Endothelial cell (in vitro differentiated cells): ENCODE measurements at places on chromosomes 7 and 10.

- peaks cover 8% of the 10 kb centered on the region for H3K36me3 ChIP-seq
- H3K4me3 ChIP-seq, result no peak overlapping the region
- peaks cover 1% of the 10 kb centered on the region for H3K27me3 ChIP-seq
- H3K4me1 ChIP-seq, result no peaks in the 10 kb centered on the region
- DNase-seq, result no peak
These were observed 9.5 kb downstream of the TACC2 start for GRCh38 chr10:121998462-121998861.

DNA sequence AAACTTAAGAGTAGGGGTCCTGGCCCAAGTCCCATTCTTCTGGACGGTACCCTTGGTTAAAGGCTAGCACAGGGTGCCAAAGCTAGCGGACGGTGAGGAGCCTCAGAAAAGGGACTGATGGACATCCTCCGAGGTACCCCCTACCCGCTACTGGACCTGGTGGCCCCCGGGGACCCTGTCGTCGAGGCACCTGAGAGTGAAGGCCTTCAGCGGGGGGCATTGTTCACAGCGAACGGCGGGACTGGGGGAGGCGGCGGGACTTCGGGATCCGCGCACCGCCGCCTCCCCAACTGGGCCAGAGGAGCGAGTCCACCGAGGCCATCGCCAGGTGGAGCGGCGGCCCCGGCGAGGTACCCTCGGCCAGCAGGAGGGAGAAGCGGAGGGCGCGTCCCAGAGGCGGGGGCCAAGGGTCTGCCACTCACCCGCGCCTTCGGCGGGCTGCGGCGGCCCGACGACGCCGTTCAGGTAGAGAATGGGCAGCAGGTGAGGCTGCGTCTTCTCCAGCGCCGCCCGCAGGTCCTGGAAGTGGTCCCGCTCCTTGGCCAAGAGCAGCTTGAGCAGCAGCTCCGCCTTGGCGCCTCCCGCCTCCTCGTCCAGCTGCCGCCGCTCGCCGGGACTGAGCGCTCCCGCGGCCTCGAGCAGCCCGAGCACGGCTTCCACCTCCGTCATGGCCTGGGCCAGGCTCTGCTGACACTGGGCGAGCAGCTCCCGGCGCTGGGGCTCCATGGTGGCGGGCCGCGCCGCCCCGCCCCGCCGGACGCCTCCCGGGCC lies 575 bp downstream of the DLG5 start:
- H3K4me1 ChIP-seq, result peaks cover 39% of the 10 kb centered on the region
- H3K36me3 ChIP-seq, result peaks cover 10% of the 10 kb centered on the region
- H3K27ac ChIP-seq, result peak overlapping the region; percentile 22

DNA sequence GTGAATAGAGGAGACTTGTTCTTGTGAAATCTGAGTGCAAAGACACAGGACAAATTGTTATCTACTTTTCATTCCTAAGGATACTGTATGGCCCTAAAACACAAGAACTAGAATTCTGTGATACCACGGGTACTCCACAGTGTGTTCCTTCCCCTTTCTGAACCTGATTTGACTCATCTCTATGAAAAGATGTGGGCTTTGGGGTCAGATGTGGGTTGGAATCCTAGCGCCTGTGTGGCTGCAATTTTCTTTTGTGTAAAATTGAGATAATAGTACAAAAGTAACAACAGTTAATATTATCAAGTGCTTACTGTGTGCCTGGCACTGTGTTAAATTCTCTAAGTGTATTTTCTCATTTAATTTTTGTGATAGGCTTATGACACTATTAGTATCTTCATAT lies 8.1 kb downstream of the SRGN start:
- H3K27me3 ChIP-seq, result no peaks in the 10 kb centered on the region
- DNase-seq, result no peak
- H3K27ac ChIP-seq, result no peak overlapping the region
- no peak overlapping the region for H3K4me3 ChIP-seq
- no peaks in the 10 kb centered on the region for H3K36me3 ChIP-seq

DNA sequence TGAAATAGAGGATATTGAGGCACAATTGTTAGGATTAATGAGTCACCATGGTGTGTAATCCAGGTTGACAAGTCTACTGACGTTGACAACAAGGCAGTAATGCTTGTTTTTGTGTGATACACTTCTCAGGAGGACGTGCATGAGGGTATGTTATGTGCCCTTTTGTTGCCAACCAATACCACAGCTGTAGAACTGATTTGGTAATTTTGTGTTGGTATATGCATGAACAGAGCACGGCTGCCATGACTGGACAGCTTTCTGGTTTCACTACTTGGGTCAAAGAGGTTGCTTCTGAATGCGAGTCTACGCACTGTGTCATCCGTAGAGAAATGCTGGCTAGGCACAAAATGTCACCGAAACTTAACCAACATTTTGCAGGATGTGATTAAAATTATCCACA lies 32.9 kb downstream of the PHTF2 start:
- no peak overlapping the region for H3K27ac ChIP-seq
- H3K27me3 ChIP-seq, result no peaks in the 10 kb centered on the region
- H3K4me1 ChIP-seq, result peaks cover 4% of the 10 kb centered on the region
- no peak overlapping the region for H3K4me3 ChIP-seq
- DNase-seq, result no peak
- H3K36me3 ChIP-seq, result no peaks in the 10 kb centered on the region

DNA sequence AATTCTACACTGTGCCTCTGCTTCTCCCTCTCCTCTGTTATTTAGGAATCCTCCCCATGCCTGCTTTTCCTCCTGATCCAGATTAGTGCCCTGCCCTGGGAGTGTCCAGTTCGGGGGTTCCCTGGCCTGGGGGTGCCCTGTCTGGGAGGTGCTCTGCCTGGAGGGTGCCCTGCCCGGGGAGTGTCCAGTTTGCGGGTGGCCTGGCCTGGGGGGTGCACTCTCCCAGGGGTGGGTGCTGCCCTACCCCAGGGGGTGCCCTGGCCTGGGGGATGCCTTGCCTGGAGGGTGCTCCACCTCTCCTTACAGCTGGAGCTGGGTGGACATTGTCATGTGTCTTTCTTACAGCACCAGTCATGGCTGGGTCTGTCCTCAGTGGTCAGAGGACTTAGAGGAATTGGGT lies 20.2 kb downstream of the RAMP3 start:
- no peak overlapping the region for H3K4me3 ChIP-seq
- DNase-seq, result no peak
- no peaks in the 10 kb centered on the region for H3K4me1 ChIP-seq
- peaks cover 20% of the 10 kb centered on the region for H3K27me3 ChIP-seq
- no peak overlapping the region for H3K27ac ChIP-seq

DNA sequence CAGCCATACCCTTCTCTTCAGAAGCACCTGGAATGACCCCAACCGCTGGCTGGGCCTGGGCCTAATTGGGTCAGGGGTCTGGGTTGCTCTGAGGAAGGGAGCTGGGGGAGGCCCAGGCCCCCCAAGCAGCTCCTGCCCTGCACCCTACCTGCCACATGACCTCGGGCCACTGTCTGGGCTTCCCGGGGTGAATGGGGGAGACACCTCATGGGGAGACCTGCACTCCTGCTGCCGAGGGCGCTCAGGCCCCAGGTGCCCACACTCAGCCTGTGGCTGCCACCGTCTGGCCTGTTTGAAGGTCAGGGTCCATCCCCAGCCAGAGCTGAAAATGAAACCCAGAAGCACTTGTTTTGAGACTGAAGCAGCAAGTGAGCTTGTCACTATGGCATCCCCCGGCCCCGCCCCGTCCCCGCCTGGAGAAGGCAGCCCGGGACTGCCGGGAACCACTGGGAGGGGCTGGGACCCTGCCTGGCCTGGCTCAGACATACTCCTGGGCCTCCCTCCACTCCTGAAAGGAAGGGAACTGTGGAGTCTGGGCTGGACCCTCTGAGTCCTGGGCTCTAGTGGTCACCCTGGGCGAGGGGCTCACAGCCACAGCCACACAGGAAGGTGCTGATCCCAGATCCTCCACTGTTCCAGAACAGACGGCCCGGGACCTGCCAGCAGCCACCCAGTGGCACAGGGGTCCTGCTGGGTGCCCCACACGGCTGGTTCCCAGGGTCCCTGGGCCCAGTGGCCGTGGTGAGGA lies 7.4 kb upstream of the MICALL2 start:
- no peak for DNase-seq
- H3K36me3 ChIP-seq, result no peaks in the 10 kb centered on the region
- peaks cover 6% of the 10 kb centered on the region for H3K4me1 ChIP-seq
- H3K4me3 ChIP-seq, result no peak overlapping the region
- H3K27me3 ChIP-seq, result peaks cover 7% of the 10 kb centered on the region
- no peak overlapping the region for H3K27ac ChIP-seq

GRCh38 chr7:67673861-67674260 lies 677.2 kb downstream of the TYW1 start:
- no peak overlapping the region for H3K27ac ChIP-seq
- DNase-seq, result no peak
- no peaks in the 10 kb centered on the region for H3K36me3 ChIP-seq

GRCh38 chr10:71408436-71409225 lies 11.9 kb downstream of the CDH23 start:
- no peak overlapping the region for H3K4me3 ChIP-seq
- H3K4me1 ChIP-seq, result peaks cover 5% of the 10 kb centered on the region
- H3K27ac ChIP-seq, result no peak overlapping the region

DNA sequence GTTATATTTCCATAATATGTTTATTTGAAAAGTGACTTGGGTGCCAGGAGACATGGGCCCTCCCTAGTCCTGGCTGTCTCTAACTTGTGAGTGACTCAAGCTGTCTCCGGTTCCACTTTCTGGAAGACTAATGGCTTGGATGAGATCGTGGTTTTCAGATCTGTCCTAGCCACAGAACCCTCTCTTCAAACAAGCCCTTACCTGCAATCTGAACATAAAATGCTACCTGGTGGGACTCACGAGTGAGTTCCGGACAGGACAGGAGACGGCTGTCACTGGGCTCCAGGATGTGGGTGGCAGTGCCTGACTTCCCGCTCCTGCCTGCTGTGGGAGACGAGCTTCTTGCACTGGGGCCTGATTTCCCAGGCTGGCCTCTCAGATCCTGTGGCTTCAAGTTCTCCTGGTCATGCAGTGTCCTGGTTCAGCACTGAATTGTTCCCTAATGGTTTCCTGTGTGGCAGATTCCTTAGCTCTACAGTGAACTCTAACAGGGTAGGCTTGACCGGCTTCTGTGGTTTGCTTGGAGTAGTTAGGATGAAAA lies 26.0 kb upstream of the PFKFB3 start:
- no peak overlapping the region for H3K4me3 ChIP-seq
- peaks cover 11% of the 10 kb centered on the region for H3K36me3 ChIP-seq
- DNase-seq, result peak; percentile 16
- H3K4me1 ChIP-seq, result peaks cover 40% of the 10 kb centered on the region
- peak overlapping the region; percentile 77 for H3K27ac ChIP-seq

DNA sequence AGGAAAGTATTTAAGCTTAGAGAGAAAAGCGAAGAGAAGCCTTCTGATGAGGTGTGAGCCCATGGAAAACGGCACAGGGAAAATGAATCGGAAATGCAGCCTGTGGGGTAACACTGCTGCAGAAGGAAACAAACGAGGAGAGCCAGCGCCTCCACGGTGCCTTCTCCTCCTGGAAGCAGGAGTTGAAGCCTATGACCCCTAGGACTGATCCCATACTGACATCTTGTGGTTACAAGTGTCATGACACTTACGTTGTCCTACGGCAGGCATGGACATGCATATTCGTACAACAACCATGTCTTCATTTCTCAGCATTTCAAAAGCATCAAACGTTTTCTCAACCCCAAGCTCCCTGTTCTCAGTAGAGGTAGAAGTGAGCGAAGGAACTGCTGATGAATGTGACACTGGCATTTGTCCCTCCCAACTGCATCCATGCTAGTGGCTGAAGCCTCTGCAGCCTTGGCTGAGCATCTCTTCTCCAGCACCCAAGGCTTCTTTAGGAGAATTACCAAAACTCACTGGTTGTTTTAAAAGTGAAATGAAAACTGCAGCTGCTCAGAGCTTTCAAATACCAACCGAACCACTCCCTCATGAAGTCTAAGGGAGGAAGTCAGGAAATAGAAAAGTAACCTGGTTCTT lies 160.2 kb downstream of the JAZF1 start:
- H3K27ac ChIP-seq, result peak overlapping the region; percentile 62
- H3K4me3 ChIP-seq, result no peak overlapping the region
- peaks cover 13% of the 10 kb centered on the region for H3K4me1 ChIP-seq
- DNase-seq, result peak; percentile 60

DNA sequence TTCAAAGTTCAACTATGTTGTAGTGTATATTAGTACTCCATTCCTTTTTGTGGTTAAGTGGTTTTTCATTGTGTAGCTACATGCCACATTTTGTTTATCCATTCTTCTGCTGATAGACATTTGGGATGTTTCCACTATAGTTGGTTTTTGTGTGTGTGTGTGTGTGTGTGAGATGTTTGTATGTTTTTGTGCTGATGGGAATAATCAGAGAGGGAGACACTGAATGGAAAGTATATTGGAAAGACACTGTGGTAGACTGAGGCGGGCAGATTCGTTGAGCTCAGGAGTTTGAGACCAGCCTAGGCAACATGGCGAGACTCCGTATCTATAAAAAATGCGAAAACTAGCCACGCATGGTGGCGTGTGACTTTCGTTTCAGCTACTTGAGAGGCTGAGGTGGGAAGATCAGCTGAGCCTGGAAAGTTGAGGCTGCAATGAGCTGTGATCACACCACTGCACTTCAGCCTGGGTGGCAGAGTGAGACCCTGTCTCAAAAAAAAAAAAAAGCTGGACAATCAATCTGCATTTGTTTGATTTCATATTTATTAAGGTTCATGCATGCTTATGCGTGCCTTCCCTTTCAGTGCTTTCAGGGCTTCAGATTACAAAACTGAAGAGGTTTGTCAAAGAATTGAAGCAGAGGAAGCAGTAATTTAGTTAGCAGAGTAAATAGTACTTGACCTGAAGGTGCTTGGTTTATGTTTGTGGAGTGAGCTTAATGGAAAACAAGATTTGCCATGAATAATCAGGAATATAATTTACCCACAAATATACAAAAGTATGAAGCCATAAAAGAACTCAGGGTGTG lies 14.7 kb downstream of the SEC24C start:
- DNase-seq, result no peak
- H3K4me3 ChIP-seq, result peak overlapping the region; percentile 9
- H3K4me1 ChIP-seq, result peaks cover 2% of the 10 kb centered on the region
- H3K36me3 ChIP-seq, result peaks cover 41% of the 10 kb centered on the region

- H3K27ac ChIP-seq, result no peak overlapping the region
- no peaks in the 10 kb centered on the region for H3K36me3 ChIP-seq
- H3K4me1 ChIP-seq, result no peaks in the 10 kb centered on the region
- DNase-seq, result peak; percentile 77
- H3K4me3 ChIP-seq, result no peak overlapping the region
These were observed 56.8 kb downstream of the PARP12 start for GRCh38 chr7:140005754-140006503.

DNA sequence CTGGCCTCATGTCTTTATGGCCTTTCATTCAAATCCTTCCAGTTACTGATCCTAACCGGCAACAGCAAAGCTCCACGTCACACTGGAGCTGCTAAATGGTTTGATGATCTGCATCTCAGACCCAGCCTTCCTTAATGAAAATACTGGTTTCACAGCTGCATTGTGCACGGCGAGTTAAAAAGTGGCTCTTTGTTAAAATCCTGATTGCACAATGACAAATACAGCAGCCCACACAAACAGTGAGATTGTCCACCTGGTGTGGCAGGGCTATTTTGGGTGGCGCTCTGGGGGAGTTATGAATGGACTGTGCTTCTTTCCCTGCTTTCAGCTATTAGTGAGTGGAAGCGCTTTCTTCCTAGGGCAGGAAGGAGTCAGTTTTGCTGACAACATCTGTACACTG lies 63.4 kb upstream of the C1QL3 start:
- H3K4me3 ChIP-seq, result no peak overlapping the region
- H3K36me3 ChIP-seq, result no peaks in the 10 kb centered on the region
- H3K27ac ChIP-seq, result peak overlapping the region; percentile 79

- no peaks in the 10 kb centered on the region for H3K4me1 ChIP-seq
- H3K27ac ChIP-seq, result no peak overlapping the region
- no peak overlapping the region for H3K4me3 ChIP-seq
- no peak for DNase-seq
These were observed 32.9 kb downstream of the WIPI2 start for GRCh38 chr7:5222841-5223411.
